Activated B cell treated with CpG ODN at 0.5 μM for 24 hours (primary cell): ENCODE measurements at places on chromosomes 4 and X.

DNA sequence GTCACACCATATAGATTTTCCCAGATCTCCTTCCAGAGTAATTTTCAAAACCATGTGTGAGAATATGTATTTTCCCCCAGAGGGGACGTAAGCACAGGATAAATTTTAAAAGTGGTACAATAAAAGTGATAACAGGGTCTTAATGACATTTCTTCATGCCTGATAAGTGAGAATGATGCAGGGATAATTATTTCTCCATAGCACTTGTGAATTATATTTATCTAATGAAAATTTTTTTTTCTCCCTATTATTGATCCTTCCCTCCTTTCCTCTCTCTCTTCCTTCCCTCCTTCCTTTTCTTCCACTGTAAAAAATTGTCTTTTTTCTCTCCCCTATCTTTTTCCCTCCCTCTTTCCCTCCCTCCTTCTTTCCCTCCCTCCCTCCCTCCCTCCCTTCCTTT lies 17.0 kb upstream of the TRPC3 start:
- DNase-seq, result no peak

DNA sequence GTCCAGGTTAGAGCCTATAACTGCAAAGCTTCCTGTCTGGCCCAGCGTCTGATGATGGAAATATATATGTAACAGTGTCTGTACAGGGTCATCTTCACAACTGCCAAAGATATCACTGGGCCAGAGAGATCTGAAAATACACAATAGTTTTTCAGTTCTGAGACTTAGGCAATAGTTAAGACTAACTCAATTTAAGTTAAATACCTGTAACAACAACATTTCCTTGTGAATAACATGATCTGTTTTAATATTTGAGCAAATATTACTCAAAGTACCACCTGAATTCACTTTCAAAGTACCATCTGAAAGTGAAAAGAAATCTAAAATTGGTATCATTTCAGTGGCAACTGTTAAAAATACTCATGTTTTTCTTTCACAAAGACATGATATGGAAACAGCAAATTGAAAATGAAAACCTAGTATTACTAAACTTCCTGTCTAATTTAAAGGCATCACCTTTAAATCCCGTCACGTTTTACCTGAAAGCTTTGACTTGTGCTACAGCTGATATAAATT lies 9.6 kb downstream of the ZAR1 start:
- DNase-seq, result no peak

GRCh38 chr4:145709843-145710242 lies 29.9 kb downstream of the C4orf51 start:
- DNase-seq, result no peak

DNA sequence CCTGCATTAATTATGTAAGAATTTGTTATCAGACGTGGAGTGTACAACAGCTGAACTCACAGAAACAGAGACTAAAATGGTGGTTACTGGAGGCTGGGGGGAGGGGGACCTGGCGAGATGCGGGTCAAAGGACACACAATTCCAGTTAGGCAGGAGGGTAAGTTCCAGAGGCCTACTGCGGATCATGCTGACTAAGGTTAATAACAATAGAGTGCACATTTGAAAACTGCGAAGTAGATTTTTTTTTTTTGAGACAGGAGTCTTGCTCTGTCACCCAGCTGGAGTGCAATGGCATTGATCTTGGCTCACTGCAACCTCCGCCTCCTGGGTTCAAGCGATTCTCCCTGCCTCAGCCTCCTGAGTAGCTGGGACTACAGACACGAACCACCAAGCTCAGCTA lies 7.6 kb downstream of the AGA start:
- DNase-seq, result no peak

- no peak for DNase-seq
These were observed 47.2 kb downstream of the SEL1L3 start for GRCh38 chr4:25815586-25815985.

DNA sequence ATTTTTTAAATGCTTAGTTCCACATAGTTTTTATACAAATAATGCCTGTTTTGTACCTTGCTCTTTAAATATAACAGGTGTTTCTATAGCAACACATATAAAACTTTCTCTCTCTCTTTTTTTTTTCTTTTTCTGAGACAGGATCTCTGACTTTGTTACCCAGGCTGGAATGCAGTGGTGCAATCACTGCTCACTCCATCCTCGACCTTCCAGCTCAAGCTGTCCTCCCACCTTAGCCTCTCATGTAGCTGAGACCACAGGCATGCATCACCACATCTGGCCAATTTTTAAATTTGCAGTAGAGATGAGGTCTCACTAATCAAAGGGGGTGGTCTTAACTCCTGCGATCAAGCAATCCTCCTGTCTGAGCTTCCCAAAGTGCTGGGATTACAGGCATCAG lies 18.3 kb upstream of the SULT1E1 start:
- no peak for DNase-seq

GRCh38 chr4:42453612-42454011 lies 56.3 kb downstream of the SHISA3 start:
- DNase-seq, result no peak

- no peak for DNase-seq
These were observed 518 bp downstream of the PRDM8 start for GRCh38 chr4:80197601-80198440.

- no peak for DNase-seq
These were observed 377.9 kb upstream of the EMCN start for GRCh38 chr4:100895556-100896197.

DNA sequence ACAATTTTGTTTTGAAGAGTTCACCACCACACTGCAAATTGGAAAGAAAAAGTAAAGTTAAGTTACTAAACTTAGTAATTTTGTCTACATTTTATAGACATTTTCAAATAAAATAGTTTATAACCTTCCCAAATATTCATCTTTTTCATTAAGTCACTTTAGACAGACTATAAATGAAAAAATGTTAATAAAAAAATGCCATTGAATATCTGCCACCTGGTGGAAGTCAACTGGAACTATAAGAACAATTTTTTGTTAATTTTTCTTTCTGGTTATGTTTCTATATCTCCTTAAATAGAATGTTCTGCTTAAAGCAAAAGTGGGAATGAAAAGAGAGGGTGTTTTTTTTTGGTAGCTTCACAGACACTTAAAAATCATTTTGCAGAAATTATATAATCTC lies 534.4 kb upstream of the PCDH10 start:
- no peak for DNase-seq
